Stimulated activated CD8-positive, alpha-beta memory T cell treated with anti-CD3 and anti-CD28 coated beads, Interleukin-12 subunit alpha, Interleukin-12 subunit beta, amount 100 ng/mL, for 1 hour (primary cell): ENCODE measurements at places on chromosomes 5 and 9.

DNA sequence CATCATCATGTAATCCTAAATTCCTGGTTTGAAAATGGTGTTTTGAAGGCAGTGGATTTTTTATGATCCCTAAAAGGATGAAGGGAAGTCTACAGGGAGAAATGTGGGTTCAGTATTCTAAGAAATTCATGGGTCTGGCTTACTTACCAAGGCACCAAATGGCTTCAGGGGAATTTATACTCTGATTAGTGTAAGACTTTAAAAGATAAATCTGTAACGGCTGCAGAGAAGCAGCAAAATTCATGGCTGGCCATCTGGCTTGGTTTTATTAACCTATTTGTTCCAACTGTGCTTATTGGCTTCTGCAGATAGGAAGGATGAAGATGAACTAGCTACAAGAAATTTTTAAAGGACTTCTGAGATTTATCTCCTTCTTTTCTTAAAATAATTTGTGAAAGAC lies 222.8 kb downstream of the TENT4A start:
- DNase-seq = no peak

GRCh38 chr5:177479774-177480173 lies 6.3 kb upstream of the DBN1 start:
- no peak for DNase-seq

- no peak for DNase-seq
Observed at GRCh38 chr5:160935776-160936175, 83.8 kb upstream of the ATP10B start.

DNA sequence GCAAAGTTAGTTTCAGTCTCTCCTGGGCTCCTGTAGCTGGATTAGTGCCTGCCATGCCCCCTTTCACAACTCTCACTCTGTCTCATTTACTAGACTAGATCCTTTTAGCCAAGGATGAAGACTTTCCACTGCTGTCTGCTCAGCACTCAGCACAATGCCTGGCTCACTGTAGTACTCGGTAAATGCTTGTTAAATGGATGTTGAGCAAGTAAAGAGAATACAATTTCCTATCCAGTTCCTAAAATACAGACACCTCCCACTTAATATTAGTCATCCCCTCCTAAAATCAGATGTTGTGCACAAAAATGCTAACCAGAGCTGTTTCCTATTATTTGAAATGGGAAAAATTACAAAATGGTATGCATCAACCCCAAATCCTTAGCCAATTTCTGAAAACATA lies 195.8 kb downstream of the SREK1 start:
- DNase-seq = no peak

DNA sequence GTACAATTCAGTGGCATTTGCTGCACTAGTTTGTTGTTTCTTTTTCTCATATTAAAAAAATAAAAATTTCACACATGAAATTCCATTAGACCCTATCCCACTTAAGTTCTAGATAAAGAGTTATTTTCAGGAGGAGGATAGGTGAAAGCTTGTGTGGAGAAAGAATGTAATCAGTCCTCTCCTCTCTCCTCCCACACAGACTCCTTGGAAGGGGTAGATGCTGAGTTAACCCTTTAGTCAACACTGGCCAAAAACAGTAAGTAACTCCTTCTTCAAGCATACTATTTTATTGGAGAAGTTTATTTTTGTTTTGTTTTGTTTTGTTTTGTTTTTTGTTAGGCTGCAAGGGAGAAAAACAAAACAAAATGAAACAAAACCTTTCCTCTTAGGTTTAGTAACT lies 30.6 kb upstream of the LMNB1 start:
- no peak for DNase-seq

- no peak for DNase-seq
Observed at GRCh38 chr5:100840789-100841188, 62.3 kb downstream of the ST8SIA4 start.

DNA sequence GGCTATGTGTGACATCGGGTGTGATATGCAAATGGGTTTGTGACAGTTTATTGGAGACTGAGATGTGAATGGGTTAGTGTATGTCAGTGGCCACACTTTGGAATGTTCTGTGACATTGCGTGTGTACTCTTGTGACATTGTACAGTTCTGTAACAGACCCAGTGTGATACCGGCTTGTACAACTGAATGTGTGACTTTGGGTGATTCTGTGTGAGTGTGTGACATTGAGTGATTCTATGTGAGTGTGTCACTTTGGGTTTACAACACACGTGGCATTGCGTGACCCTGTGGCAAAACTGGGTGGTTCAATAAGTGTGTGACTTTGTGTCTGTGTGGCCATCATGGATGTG lies 38.2 kb downstream of the CXXC5 start:
- DNase-seq = no peak

DNA sequence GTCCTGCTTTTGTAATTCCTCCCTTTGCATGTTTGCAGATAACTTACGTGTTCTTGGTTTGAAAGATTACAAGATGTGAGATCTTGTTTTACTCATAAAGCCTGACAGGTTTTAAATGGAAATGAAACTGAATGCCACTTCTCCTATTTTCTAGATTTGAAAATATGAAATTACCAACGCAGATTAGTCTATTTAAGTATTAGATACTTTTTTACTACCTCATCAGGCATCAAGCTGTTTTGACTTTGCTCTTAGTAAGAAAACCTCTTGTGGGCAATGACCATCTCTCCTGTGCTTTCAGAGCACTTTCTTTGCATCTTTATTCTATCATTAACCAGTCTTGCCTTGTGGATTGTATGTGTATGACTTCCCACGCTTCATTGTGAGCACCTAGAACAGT lies 3.5 kb downstream of the DMXL1 start:
- no peak for DNase-seq

GRCh38 chr5:16529306-16529705 lies 63.7 kb upstream of the ZNF622 start:
- no peak for DNase-seq

DNA sequence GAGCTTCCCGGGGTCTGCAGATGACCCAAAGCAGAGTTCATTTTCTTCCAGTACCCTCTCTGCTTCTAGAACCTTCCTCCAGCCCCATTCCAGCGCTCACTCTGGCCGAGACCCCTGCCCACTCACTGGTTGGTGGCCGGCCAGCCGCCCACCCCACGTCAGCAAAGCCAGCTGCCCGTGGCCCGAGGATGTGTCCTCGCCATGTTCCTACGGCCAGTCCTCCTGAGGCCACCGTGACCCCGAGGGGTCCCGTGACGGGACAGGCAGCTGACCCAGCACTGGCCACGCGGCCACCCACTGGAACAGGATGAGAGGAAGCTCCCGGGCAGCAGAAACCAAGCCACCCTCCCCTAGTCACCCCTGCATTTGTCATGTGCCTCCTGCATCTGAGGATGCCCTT lies 39.1 kb upstream of the SLC6A19 start:
- DNase-seq = no peak

GRCh38 chr5:149056616-149057165 lies 6.2 kb downstream of the SH3TC2 start:
- DNase-seq = no peak

- no peak for DNase-seq
Observed at GRCh38 chr9:131554087-131554842, 8.9 kb downstream of the PRRT1B start.

DNA sequence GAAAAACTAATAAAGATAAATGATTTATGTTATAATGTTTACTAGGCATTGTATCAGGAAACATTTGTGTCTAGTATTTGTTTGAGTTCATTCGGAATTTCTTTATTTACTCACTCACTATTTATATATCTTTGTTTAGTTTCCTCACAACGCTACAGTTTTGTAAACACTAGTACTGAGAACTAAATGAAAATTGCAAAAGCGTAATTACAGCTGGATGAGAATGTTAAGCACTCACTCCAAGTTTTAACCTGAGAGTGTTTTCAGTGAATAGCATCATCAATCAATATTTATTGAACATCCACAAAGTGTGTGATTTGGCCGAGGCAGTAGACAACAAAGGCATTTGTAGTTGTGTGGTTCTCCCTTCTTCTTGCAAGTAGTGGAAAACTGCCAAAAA lies 969.6 kb upstream of the DMAC1 start:
- no peak for DNase-seq

DNA sequence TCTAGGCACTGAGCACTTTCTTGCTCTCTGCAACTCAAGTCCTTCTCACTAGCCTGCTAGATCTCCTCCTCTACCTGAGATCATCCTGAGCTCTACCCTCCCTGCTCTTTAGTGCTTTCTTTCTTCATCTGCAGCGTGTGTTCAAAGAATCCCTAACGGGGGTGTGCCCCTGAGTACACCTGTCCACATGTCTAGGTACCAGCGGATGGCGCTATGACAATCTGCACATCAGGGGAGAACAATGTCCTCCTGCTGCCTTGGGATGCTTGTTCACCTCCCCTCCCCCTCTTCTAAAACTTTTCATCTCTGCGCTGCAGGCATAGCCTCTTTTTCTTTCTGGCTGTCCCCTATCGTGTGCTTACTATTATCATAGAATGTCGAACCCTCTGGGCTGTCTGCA lies 42.7 kb downstream of the PTPN3 start:
- DNase-seq = no peak
